SK-N-DZ (cell line): ENCODE measurements at places on chromosomes 1 and 21.

DNA sequence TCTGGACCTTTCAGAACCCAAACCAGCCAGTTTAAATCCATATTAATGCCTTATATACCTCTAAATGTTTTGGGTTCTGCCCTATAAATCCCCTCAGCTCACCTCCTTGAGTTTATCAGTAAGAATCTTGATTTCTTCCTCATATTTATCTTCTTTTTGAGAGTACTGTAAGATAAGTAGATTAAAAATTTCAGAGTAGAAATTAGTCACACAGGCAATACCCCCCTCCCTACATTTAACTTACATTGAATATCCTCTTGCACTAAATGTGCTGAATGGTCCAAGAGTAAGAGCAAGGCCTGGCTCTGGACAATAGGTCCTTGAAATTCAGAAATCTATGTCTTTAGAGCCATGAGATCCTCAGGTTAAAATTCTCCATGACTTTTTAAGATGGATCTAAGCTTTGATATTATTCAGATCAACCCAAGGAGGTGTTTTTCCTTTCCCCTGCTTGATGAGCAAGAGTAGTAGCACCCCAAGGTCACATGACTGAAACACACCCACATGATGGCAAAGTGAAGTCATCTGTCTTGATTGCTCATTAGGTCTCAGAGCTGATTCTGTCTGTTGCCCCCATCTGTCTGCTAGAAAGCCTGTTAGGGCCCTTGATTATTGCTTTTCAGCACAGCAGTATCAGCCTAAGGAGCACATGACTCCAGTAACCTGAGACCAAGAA lies 15.8 kb upstream of the NUP210L start:
- DNase-seq = no peak

GRCh38 chr1:151478923-151479322 lies 19.6 kb upstream of the POGZ start:
- DNase-seq = no peak

GRCh38 chr1:6782151-6782550 lies 3.1 kb upstream of the CAMTA1 start:
- no peak for DNase-seq

GRCh38 chr1:43402089-43402865 lies 12.6 kb downstream of the SZT2 start:
- DNase-seq = no peak

DNA sequence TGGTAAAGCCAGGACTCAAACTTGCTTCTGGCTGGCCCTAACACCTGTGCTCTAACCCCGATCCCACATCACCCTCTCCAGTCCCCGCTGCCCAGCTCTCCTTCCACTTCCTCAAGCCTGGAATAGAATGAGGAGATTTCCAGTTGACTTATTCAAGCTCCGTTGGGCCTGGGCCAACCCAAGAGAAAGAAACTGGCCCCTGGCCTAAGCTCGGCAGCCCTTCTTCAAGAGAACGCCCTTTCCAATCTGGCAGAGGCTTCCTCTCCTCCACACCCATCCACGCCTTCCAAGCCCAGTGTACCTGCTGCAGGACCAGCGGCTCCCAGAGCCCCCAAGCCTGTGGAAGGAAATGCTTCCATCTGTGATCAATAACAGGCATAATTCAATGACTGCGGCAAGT lies 51.9 kb downstream of the LRRN2 start:
- no peak for DNase-seq
